NCI-H524 treated with DMSO at 0.1 percent for 48 hours (cell line): ENCODE measurements at places on chromosomes 3 and 15.

- DNase-seq: no peak
Measured at GRCh38 chr3:18410205-18410604, 14.9 kb downstream of the SATB1 start.

- no peak for DNase-seq
Measured at GRCh38 chr15:77830051-77830468, 197.3 kb upstream of the LINGO1 start.

- no peak for DNase-seq
Measured at GRCh38 chr15:95574053-95574452, 756.4 kb upstream of the NR2F2 start.

DNA sequence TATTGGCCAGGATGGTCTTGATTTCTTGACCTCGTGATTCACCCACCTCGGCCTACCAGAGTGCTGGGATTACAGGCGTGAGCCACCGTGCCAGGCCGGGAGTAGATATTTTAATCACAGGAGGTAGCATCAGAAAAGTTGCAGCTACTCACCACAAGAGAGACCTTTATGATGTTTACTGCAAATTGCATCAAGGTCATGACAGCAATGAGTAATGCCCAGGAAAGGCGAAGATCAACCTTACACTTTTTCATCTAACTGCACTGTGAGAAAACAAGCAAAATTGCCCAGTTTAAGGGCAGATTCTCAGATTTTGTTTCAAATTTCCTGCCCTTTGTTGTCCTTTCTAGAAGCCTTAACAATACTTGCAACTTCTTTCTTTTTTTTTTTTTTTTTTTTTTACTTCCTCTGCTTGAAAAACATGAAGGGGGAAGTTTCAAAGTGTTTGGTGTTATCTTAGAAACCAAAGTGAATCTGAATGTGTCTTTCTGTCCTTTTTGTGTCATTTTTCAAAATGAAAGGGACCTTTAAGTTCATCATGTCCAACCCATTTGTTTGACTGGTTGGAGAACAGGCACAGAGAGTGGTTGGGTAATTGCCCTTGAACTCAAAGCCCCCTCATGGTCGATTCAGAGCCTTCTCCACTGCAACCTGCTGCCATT is 25.0 kb downstream of the TGFBR2 start:
- no peak for DNase-seq

DNA sequence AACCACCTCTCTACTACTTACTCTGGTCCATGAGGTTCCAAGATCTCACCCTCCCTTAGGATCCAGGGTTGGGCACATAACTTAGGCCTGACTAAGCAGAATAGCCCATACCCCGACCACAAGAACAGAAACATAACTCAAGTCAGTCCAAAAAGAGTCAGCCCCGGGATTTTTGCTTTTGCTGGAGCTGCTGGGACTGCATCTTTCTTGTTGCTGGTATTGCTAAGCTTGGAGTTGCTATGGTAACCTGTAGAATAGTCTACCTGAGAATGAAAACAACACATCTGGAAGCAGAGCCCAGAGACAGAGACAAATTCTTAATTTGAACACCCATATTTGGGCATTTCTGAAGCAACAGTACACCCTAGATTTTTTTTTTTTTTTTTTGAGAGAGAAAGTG is 6.5 kb downstream of the RUBCN start:
- no peak for DNase-seq

GRCh38 chr3:114223143-114223542 is 14.2 kb downstream of the ZNF80 start:
- DNase-seq: no peak
